ENCODE measurements at places on chromosomes 2 and 18.

DNA sequence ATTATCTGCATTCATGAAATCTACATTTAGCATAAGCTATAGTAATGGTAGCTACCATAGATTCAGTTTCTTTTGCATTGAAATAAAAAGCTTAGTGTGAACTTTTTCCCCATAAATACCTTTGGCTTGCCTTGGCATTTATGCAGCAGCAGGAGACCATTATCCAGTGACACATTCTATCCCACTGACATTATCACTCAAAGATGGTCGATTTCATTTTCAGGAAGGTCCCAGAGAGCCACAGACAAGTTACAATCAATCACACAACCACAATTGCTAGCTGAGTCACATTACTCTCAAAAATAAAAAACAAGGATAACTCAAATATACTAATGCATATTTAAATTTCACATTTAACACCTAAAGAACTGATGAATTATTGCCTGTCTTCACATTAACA lies 512.7 kb upstream of the CDH2 start:
- no peak for DNase-seq

GRCh38 chr2:172525601-172526000 lies 30.3 kb upstream of the PDK1 start:
- DNase-seq = no peak

GRCh38 chr2:238599549-238600505 lies 173.1 kb downstream of the ASB1 start:
- DNase-seq = no peak

- DNase-seq = no peak
Observed at GRCh38 chr2:112591413-112591812, 7.0 kb downstream of the CHCHD5 start.

GRCh38 chr2:226307487-226308322 lies 491.9 kb downstream of the IRS1 start:
- no peak for DNase-seq

DNA sequence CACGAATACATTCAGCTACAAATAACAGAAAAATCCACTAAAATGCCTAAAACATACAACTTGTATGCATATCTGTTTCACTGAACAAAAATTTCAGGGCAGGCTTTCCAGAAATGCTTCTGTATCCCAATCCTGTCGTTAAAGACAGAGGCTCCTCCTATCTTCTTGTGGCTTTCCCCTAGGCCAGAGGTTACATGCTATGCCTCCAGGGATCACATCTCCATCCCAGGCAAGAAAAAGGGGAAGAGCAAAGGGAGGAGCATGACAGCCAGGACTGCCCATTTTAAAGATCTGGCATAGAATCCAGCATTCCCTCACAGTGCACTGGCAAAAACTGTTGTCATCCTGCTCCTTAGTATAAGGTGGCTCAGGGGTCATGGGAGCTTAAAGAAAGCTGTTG lies 268.7 kb upstream of the SETBP1 start:
- DNase-seq = no peak

DNA sequence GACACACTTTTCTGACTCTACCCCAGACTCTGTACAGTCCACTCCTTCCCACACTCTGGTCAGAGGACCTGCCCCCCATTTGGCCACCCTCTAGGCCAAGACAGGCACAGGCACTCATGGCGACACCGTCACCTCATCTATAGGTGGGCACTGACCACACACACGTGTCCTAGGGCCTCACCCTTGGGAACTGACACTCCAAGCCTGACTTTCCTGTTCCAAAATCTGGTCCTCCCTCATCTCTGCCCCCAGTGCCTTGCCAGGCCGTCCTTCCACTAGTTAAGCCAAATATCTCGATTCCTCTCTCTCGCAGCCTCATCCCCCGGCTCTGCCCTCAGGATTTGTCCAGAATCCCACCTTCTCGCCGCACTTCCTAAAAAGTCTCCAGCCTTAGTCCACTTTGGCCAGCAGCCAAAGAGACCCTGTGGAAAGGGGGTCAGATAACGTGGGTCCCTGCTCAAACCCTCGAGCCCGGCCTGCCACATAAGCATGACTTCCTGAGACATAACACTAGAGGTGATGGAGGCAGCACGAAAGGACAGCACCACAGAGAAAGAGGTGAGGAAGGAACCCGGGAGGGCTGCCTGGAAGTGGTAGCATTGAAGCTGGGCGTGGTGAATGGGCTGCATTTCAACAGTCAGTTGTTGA lies 105.8 kb upstream of the OTOS start:
- no peak for DNase-seq

DNA sequence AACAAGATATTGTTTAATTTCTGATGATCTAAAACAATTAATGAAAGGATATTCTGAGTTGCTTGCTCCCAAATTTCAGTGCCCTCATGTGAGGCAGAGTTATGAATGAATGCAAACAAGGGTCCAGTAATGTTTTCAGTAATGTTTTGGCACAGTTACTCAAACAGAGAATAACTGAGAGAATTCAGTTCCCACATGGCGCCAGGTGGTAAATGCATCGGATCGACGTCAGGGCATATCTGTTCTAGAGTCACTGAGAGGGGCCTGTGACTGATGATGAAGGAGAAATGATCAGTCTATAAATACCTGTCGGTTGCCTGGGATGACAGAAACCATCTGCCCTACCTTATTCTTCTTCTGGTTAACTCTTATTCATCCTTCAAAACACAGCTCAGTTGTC lies 81.4 kb downstream of the KCNS3 start:
- DNase-seq = no peak

DNA sequence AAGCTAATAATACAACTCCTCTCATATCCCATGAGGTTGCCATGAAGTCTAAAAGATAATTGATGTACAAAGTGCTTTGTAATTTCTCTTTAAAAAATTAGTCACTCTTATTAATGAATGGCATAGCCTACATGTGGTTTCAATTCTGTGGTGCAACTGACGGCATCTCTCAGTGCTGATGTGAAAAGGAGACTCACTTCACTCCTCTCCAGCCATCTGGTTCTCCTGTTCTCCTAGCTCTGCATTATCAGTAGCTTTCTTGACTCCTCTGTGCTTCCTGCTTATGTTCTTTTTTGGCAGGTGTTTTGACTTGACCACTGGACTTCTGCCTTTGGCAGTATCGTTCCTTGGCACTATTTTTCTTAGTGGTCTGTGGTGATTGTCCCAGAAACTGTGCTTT lies 134.9 kb upstream of the ZFP36L2 start:
- DNase-seq = no peak

DNA sequence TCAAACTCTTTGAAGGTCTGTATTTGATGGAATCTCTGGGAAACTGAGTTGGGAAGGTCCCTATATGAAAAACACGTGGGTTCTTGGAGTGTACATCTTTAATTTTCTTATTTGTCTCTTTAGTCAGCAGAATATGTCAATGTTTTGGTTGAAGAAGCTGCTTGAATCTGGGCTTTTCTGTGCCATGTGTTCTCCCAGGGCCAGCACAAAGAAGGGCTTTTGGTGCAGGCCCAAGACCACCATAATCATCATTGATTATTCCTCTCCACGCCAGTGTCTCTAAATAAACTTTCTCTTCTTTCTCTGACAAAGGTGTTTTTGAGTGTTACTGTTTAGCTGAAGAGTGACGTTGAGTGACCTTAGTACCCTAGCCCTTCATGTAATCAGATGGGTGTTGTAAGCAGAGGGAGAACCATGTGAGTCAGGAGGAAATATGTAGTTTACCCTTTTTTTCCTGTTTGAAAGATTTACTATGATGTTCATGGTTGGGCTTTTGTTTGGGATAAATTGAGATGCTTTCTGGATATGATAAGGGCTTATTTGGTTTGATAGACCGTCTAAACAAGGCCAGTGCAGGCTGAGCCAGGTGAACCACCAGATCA lies 11.6 kb upstream of the TNP1 start:
- no peak for DNase-seq

DNA sequence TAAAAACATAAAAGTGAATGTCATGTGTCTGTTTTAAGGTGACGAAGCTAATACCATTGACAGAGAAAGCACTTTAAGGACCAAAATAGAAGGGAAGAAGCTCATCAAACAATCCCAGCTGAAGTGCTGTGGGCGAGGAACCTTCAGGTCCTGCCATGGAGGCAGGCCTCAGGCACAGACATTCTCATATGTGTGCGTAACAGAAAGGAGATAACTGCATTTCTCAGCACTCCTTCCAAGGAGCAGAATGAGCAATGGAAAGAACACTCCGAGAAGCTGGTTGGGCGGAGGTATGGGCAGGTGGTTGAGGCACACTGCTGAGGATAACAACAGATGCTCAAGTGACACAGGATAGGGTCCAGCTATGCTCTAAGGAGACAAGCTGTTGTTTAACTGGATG lies 42.4 kb downstream of the PKDCC start:
- no peak for DNase-seq

DNA sequence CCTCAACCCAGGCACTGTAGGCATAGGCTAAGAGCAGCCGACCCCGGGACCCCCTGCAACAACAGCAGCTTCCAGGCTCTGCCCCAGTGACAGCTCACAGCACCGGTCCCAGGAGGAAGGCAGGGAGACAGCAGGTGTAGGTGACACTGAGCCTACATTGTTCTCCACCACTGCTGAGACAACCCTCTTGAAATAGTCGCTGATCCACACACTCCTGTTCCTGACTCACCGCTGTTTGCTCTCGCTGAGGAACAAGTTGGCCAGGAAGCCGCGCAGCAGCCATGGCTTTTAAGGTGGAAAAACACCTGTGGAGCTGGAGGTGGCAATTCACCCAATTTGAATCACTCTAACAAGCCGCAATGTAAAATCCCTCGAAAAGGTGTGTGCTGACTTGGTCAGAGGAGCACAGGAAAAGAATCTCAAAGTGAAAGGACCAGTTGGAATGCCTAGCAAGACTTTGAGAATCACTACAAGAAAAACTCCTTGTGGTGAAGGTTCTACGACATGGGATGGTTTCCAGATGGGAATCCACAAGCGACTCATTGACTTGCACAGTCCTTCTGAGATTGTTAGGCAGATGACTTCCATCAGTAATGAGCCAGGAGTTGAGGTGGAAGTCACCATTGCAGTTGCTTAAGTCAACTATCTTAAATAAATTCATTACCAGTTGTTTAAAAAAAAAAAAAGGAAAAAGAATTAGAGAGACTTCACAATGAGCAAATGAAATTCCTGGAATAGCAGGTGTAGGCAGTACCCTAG lies 167.5 kb downstream of the ARL4C start:
- no peak for DNase-seq

DNA sequence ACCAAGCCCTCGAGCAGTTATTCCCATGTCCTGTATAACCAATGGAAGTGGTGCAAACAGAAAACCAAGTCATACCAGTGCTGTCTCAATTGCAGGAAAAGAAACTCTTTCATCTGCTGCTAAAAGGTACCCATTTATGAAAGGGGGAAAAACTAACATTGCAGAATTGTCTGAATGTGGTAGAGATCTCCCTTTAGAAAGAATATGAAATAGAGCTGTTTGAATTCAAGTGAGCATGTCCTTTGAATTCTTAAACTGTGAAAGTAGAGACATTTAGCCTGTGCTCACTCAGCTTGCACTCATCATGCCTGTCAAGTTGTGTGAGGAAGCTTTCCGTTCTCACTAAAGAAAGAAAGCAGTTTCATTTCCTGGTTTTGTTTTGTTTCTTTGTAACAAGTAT lies 87.4 kb downstream of the EML4 start:
- no peak for DNase-seq

DNA sequence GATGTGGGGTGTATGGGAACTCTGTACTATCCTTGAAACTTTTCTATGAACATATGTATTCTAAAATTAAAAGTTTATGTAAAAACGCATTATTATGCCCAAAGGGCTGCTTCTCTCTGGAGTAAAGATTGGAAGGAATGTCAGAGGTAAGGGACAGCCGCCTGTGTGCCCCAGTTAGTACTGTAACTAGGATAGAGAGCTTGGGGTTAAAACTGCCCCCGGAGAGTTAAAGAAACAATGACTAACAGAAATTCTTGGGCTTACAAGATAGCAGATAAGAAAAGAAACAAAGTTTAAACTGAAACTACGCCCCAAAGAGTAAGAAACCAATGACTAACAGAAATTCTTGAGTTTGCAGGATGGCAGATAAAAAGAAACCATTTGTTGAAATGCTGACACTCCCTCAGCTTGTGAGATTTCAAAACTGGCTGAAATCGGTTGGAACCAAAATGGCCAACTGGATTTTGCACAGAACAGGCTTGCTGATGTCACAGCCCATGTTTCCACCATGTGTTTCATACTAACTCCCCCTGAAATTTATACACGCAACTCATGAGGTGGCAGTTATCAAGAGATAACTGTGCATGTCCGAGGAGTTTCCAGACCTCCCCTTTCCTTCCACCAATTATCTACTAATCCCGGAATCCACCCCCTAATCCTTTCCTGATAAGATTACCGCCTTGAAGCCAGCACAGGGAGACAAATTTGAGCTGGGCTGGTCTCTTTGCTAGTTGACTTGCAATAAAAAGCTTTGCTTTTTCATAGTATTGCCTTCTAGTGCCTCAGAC lies 8.7 kb upstream of the TXNDC2 start:
- DNase-seq = no peak

GRCh38 chr2:216420367-216421101 lies 8.2 kb downstream of the SMARCAL1 start:
- DNase-seq = no peak

- DNase-seq = peak; percentile 41
Observed at GRCh38 chr2:69830045-69830905, 815 bp downstream of the GMCL1 start.

GRCh38 chr2:64202206-64202845 lies 58.1 kb upstream of the PELI1 start:
- DNase-seq = no peak

DNA sequence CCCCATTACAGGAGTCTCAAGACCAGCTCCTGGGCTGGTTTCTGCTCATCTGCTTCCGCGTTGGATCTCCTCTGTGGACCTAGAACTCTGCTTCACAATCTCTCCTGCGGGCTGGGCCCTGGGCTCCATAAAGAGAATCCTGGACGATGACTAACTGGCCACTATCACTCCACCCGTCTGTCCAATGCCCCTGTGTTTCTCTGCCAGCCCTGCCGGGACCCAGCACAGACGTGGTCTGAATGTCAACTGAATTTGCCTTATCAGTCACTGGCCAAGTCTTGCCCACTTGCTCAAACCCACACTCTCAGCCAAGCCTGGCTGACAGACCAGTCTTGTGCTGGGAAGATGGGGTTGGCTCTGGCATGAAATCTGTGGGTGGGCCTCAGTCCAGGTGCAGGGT lies 17.4 kb downstream of the KIF3C start:
- no peak for DNase-seq

- DNase-seq = no peak
Observed at GRCh38 chr2:70477441-70477844, 76.2 kb downstream of the TGFA start.

GRCh38 chr2:219251656-219252055 lies 1.4 kb upstream of the TUBA4B start:
- no peak for DNase-seq

DNA sequence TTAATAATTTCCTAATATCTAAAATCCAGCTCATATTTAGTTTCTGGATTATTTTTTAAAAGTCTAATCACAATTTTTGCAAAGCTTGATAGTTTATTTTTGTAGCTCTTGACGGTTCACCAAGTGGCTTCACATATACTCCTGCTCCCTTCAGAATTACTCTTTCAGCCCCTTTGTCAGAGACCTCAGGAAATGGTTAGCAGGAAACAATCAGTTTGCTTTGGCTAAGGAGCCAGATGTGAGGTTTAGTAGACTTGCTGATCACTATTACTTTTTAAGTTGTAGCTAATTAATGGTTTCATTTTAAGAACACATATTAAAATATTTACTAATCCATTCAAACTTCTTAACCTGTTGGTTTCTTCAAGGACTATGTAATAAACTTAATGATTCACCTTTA lies 2.3 kb downstream of the RBBP8 start:
- DNase-seq = no peak

GRCh38 chr2:201661366-201661765 lies 18.1 kb upstream of the TMEM237 start:
- DNase-seq = no peak
